Stimulated activated CD8-positive, alpha-beta memory T cell treated with anti-CD3 and anti-CD28 coated beads, Interleukin-4, amount 100 ng/mL, for 4 hours (primary cell): ENCODE measurements at places on chromosomes 2 and 18.

DNA sequence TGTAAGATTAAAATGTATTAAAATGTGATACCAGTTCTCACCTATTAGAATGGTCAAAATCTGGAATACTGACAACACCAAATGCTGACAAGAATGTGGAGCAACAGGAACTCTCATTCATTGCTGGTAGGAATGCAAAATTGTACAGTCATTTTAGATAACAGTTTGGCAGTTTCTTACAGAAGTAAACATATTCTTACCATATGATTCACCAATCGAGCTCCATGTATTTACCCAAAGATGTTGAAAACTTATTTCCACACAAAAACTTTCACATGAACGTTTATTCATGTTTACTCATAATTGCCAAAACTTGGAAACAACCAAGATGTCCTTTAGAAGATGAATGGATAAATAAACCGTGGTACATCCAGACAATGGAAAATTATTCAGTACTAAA, 1193.5 kb upstream of the ACVR2A start:
- DNase-seq = no peak

- no peak for DNase-seq
Observed at GRCh38 chr2:106812383-106812782, 73.6 kb downstream of the ST6GAL2 start.

GRCh38 chr2:223797037-223797436, 40.3 kb downstream of the AP1S3 start:
- no peak for DNase-seq

DNA sequence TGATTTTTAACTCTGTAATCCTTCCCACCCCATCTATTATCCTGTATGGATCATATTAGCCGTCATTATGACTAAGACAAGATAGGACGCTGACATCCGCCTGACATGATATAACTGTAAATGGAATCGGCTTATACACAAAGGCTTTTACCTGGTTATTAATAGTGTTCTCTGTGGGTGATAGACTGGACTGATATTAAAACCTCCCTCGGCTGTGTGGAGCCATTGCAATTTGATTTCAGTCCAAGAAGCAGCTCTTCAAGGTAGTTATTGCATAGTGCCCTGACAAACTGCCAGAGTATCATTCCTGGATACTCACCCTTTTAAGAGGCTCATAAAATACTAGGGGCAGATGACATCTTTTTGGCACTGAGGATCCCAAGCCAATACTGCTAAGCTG, 226.1 kb upstream of the HNRNPA3 start:
- no peak for DNase-seq

- no peak for DNase-seq
Observed at GRCh38 chr2:30232801-30233130, 1.4 kb downstream of the LBH start.

DNA sequence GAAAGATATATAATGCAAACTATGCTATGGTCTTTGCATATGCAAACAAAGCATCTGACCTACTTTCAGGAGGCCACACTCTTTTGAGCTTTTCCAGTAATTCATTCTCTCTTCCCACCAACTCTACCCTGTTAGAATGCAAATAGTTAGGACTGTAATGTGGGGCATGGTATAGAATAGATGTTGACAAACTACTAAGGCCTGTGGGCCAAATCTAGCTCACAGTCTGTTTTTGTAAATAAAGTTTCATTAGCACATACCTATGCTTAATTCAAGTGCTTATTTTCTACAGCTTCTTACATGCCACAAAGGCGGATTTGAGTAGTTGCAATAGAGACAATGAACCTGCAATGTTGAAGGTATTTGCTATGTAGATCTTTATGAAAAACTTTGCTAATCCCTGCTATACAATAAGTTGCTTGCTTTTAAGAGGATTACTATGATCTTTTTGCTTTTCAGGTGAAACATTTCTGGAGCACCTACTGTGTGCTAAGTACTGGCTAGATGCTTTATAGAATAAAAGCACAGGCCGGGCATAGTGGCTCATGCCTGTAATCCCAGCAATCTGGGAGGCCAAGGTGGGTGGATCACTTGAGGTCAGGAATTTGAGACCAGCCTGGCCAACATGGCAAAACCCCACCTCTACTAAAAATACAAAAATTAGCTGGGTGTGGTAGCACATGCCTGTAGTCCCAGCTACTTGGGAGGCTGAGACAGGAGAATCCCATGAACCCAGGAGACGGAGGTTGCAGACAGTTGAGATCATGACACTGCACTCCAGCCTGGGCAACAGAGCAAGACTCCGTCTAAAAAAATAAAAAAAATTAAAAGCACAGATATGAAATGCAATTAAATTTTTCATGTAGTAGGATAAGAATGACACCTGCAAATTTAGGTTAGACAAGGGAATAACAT, 267.8 kb downstream of the DPP10 start:
- no peak for DNase-seq

GRCh38 chr2:189952536-189953109, 109.9 kb downstream of the MSTN start:
- DNase-seq = no peak

GRCh38 chr18:26480897-26481795, 67.2 kb downstream of the KCTD1 start:
- DNase-seq = no peak

- DNase-seq = no peak
Observed at GRCh38 chr2:76310894-76311633, 600.3 kb upstream of the GCFC2 start.

GRCh38 chr2:168139852-168140251, 107.5 kb downstream of the STK39 start:
- DNase-seq = no peak

DNA sequence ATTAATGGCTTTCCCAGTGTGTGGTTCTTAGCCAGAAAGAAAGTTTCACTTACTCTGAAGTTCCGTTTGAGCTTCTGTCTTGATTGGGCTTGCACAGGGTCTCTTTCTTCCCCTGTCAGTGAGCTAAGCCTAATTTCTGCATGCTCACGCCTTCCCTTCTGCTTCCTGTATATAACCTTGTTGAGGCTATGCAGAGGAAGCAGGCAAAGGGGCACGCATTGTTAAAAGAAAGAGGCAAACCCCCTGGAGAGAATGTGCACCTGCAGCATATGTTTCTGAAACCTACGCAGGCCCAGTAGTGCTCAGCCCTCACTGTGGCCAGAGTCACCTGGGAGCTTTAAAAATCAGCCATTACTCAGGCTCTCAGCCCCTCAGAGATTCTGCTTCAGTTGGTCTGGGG, 14.5 kb upstream of the PLA2R1 start:
- DNase-seq = no peak

DNA sequence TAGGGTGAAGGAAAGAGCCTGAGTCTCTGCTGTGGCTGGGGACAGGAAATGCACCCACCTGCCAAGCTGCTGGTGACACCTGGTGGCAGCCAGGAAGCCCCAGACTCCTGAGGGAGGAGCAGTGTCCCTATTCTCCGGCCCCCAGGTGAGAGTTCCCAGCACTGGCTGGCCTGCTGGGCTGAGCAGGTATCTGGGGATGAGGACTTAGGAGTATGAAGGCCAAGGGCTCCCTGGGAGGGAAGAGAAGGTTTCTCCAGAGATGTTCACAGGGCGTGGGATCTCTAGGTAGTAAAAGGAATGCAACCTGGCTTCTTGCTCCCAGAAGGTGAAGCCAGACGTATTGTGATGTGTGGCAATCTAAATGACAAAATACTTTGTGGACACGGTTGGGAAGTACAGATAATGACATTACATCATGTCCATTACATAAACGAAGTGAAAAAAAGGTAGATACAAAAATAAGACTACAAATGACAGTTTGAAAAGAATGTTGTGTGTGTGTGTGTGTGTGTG, 75.8 kb upstream of the SLC1A4 start:
- DNase-seq = no peak

DNA sequence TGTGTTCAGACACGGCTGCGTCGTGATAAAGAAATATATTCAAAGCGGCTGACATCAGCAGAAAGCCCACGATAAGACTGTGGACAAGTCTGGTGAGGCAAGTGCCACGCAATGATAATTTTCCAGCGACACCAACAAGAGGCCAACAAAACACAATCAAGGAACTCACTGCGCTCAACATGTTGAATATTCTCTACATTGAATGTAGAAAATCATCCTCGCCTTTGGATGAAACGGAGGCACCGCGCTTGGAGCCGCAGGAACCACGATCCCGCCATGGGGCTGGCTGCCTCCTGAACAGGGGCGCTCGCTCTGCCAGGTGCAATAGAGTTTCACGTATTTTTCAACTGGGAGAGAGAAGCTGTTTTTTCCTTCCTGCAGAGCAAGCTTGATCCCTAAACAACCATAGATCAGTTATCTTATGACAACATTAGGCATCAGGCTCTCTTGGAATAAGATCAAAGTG, 220.3 kb downstream of the ATAD2B start:
- DNase-seq = no peak

DNA sequence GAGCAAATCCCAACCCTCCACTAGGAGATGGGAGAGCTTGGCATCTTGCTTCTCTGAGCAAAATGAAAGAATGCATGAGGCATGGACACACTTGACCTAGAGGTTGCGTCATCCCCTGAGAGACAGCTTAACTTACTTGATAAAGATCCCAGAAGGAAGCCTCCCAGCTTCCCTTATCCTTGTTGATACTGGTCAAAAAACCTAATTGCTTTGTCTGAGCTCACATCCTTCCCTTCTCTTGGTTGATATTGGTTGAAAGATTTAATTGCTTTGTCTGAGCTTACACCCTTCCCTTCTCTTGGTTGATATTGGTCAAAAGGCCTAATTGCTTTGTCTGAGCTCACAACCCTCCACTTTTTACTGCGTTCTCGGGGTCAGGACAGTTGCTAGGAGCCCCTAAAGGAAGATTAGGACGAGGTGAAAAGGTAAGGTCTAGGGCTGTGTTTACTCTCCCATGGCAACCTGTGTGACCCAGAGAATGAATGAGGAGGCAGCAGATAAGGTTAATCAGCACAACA, 12.2 kb upstream of the BOD1L2 start:
- DNase-seq = no peak

DNA sequence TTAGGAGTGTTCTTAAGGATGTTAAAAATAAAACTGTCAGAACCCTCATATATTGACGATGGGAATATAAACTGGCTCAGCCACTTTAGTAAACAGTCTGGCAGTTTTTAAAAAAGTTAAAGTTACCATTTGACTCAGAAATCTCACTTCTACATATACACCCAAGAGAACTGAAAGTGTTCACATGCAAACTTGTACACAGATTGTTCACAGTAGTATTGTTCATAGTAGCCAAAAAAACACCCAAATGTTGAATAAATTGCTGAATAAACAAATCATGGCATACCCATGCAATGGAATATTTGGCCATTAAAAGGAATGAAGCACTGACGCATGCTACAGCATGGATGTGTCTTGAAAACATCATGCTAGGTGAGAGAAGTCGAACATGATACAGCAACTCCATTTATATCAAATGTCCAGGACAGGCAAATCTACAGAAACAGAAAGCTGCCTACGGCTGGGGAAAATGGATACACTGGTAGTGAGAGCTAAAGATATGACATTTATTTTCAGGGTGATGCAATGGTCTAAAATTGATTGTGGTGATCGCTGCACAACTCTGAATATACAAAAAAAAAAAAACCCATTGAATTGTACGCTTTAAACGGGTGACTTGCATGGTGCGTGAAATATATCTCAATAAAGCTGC, 10.1 kb downstream of the RPL31 start:
- DNase-seq = no peak

DNA sequence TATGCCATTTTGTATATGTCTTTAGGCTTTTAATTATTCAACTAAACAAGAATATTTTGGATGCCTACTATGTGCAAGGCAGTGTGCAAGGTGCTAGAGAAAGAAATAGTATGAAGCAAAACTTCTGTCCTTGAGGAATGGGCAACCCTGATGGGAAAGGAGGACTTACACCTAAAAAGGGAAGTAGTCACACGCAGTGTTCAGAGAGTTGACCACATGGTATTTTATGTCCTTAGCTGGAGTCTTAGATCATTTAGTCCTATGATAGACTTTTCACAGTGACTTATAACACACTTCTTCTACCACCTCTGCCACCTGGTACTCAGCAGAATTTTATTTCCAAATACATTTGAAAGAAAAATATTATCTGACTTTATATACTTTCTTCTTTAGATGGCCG, 291.6 kb downstream of the PLCL1 start:
- no peak for DNase-seq

DNA sequence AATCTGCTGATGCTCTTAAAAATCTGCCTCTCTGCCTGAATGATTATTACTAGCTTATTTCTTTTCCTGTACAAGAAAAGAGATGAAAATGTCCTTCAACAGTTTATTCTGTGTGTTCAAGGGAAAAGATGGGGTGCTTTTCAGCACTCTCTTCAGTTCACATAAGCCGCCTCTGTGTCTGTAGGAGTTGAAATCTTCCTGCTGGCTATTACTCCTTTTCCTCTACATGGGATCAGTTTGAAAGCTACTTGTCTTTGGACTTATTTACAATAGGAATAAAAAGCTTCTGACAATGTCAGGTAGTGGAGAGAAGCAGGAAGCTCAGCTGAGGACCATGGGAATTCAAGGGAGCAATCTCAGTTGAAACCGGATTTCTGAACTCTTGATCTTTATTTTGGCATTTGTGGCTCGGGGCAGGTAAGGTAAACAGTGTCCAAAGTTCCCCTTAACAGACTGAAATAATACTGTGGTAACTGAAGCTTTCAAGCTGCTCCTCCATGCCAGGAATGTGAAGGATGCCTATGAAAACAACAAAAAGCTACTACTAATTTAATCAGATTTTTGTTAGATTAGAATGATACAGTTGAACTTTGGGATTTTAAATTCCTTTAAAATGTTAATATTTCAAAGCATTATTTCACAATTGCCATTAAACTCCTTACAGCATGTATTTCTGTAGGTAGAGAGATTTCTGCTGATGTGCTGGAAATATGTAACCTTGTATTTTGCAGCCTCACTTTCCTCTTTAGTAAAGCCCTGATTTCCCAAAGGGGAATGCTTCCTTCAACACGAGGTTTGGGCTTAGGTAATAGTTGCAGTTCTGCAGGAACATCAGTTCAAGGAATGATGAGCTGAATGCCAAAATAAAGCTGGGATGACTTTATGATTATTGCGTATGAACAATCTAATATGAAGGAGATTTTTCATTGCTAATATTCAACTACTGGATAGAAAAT, 43.6 kb downstream of the MAPRE2 start:
- DNase-seq = no peak

DNA sequence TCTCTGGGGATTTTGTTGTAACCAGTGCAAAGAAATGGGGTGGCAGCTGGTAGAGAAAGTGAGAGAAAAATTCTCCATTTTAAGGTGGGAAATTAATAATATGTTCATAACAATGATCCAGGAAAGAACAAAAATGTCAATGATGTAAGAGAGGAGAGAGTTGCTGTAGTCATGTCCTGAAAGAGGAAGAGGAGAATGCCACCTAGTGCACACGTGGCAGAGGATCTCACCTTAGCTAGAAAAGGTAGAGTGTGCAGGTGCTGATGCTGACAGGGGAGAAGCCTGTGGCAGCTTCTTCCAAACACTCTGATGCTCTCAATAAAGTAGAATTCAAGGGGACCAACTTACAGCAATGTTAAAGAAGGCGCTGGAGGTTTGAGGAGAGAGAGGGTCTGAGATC, 282.9 kb upstream of the PKDCC start:
- DNase-seq = no peak

- no peak for DNase-seq
Observed at GRCh38 chr2:234476766-234477165, 20.1 kb downstream of the ARL4C start.
